ENCODE measurements at places on chromosomes 2 and 18.
A peak's percentile ranks its signal among the peaks of the same experiment; 100 is the strongest.

DNA sequence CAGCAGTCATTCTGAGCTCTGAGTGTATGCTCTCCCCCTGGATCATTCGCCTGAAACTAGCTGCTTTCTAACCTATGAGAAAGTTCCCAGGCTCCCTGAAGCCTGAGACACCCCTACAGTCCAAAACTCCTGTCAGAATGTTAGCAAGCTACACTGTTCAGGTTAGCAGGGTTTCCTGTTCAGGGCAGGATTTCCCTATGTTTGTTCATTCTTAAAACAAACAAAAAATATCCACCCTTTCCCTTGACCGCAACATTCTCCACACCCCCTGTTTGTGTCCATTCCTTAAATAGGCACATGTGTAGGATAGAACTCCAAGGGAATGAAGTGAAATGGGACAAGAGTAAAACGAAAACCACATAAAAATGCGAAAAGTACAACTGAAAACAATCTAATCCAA, 83.1 kb downstream of the KLF7 start:
- DNase-seq = no peak

- DNase-seq = peak; percentile 68
These were observed 95.6 kb upstream of the THOC1 start for GRCh38 chr18:363301-364085.

DNA sequence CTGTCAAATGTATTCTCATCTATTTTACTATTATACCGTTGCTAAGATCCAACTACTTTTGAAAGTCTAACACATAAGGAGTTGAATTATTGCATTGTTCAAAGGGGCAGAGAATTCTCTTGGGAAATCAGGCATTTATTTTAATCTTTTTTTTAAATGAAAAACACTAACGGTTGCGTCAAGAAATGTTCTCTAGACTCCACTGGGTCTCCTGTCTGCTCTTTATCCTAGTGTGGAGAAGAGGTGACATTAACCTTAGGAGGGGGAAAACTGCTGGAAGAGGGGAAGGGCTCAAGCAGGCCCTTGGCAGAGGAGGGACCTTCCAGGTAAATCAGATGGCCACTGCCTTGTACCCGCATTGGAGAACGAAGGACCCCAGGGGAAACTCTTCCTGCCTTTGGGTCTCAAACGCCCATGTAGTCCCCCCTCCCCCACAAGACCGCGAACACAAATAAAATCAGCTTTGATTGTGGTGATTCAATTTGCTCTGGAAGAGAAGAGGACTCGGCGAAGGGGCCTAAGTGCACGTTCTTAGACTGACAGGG, 1.1 kb upstream of the APCDD1 start:
- DNase-seq = no peak

DNA sequence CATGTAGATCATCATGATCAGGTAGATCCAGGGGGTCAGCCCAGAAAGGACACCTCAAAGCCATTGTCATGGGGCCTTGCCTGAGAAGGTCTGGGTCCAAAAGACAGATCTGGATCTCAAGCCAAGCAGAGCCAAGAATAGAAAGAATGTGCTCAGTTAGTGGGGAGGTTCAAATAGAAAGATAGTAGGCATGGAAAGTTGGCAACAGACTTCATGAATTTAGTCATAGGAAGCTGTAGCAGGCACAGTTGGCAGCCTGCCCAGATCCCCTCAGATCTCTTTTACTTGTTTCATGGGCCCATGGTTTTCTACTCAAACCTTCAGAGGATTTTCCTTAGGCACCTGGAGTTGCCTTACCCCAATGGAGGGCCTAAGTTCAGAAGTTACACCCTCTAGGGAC, 767.0 kb downstream of the SLC4A3 start:
- DNase-seq = peak; percentile 5

- no peak for DNase-seq
These were observed 5.0 kb downstream of the B3GNT2 start for GRCh38 chr2:62200868-62201267.

- DNase-seq = no peak
These were observed 760.3 kb upstream of the SOX11 start for GRCh38 chr2:4931721-4932365.

DNA sequence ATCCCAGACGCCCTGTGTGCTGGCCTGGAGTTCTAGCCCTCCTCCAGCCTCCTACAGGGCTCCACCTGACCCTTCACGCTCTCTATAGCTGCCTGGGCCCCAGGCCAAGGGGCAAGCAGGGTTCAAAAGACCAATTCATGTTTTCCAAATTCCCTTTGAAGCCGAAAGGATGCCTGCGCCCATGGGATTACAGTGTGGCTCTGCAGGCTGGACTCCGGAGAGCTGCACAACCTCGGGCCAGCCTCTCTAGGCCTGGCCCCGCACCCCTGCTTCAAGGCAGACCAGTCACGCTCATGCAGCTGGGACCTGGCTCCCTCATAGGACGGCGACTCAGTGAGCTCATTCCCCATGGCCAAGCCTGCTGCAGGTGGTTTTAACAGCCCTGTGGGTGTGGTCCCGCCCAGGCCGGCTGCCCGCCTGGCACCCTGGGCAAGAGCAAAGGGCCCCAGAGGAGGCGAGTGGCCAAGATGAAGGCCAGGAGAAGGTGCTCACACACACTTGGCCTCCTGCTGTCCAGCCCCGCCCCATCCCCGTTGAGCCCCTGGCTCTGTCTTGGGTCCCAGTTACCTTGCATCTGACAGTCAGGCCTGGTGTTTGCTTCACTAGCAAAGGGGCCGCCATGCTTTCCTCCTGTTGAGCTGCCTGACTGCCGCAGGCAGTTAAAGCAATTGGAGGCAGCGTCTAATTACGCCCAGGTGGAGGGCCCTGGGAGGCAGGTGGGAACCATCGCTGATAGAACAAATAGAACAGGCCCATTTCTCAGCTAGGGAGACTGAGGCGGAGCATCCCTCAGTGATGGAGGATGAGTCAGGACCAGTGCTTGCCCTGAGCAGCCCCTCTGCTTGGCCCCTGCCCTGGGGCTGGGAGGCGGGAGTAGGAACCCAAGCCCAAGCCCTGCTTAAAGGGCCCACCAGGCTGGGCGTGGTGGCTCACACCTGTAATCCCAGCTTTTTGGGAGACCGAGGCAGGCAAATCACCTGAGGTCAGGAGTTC, 56.9 kb downstream of the SMAD7 start:
- no peak for DNase-seq

GRCh38 chr2:190121971-190122370, 59.4 kb upstream of the MSTN start:
- peak; percentile 56 for DNase-seq

- no peak for DNase-seq
These were observed 30.9 kb downstream of the NOL10 start for GRCh38 chr2:10658914-10659257.

DNA sequence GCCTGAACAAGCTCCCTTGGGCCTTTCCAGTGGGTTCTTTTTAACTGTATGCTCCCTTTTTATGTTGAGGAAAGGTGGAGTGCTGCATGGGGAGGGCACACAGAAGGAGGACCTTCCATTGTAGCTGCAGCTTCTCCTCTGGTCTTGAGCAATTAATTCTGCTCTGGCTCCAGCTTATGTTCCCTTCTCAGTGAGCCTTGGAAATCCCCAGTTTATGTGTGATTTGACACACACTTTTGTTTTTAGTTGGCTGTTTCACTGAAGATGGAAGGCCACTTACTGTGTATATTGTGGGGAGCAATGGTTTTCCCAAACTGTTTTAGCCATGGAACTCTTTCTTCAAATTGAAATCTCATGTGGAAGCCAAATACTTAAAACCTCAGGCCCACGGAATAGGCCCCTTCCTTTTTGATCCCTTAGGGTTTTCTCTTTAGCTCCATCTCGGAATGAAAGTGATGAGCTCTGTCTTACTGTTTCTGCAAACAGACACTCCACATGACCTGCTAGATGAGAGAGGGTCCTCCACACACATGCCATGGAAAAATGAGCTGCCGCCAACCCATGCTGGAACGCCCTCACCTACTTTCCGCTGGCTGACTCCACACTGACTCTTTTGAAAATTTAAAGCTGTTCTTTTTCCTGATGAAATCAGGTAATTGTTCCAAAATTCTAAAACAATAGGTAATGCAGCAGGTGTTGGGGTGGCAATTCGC, 280.9 kb upstream of the SIX2 start:
- DNase-seq = no peak

GRCh38 chr2:129891341-129892320, 87.8 kb upstream of the RAB6C start:
- DNase-seq = no peak

DNA sequence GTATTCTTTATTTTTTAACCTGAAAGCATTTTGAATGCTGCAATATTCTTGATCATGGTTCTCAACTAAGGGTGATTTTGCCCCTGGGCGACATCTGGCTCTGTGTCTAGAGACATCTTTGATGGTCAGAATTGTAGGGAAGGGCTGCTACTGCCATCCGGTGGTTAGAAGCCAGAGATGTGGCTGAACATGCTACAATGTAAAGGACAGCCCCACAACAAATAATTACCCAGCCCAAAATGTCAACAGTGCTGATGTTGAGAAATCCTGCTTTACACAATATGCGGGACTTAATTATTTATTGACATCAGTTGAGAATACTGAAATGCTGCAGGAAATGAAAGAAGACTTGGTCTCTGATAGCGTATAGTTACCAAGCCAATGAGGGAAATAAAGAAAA, 37.5 kb upstream of the SERPINB2 start:
- peak; percentile 77 for DNase-seq

DNA sequence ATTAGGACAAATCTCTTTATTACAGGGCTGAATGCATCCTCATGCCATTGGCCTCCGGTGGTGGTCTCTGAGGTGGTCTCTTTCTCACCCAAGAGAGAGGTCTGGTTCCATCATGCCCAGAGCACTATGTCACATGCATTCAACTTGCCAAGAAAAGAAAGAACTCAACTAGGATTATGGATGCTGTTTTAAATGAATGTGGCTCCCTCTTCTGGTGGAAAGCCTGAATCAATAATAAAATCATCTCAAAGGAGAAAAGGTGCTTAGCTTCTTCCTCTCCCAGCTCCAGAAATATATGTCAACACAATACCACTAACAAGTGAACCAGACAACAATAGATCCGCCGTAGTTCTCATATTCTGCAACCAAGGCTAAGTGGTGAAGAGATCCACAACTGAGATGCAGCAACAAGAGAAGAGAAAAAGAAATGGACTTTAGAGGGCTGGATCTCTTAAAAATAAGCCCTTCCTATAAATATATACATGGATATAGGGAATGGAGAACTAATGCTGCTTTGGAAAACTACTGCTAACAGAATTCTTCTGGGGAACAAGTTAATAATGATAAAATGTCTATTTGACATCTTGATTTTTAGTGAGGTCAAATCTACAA, 396.8 kb downstream of the NCKAP5 start:
- DNase-seq = peak; percentile 64

DNA sequence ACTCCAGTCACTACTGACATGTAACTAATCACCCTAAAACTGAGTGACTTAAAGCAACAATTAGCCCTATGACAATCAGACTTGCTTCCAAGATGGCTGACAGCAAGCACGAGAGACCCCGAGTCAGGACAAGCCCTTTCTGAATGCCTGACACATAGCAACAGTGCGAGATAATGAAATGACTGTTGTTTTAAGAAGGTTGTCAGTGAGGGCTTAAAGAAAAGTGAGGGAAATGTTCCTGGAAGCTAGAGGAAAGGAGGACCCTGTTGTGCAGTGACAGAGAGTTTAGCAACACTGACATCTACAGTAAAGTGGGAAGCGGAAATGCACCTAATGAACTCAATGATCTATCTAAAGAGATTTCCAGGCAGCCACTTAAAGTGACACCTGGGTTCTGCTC, 163.1 kb downstream of the STK39 start:
- DNase-seq = no peak

- no peak for DNase-seq
These were observed 101.1 kb upstream of the PID1 start for GRCh38 chr2:229372207-229372606.

- DNase-seq = no peak
These were observed 26.6 kb upstream of the ANKRD62 start for GRCh38 chr18:12066910-12067511.

- DNase-seq = peak; percentile 96
These were observed at the start of the genes FAM228B and PFN4 for GRCh38 chr2:24123195-24123921. Gene FAM228B, plus strand, starts transcription at chr2:24123469. Its CDS starts 893 bp downstream, at chr2:24124362. Gene PFN4, minus strand, starts transcription at chr2:24123334. Its CDS starts 799 bp downstream, at chr2:24122535.

- no peak for DNase-seq
These were observed 113.1 kb upstream of the GPC1 start for GRCh38 chr2:240322231-240322955.

DNA sequence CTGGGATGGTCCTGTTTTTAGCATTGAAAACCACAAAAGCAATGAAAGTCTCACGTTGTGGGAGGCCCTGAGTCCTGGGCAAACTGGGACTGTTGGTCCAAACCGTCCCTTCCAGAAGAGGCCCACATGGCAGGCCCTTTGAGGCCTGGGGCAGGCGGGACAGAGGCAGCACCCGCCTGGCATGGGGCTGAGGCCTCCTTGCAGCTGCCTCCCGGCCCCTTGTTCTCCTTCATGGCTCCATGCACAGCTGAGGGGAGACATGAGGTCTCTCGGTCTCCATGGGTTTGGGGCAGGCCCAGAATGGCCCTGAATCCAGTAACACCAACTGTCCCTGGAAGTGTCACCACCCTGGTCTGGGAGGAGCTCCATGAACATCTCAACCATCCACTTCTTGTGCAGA, 61.9 kb downstream of the RRM2 start:
- no peak for DNase-seq

- no peak for DNase-seq
These were observed 42.9 kb downstream of the ADI1 start for GRCh38 chr2:3476321-3476984.

GRCh38 chr18:6775702-6776101, 46.2 kb downstream of the ARHGAP28 start:
- no peak for DNase-seq

GRCh38 chr2:221064058-221064854, 507.8 kb downstream of the EPHA4 start:
- DNase-seq = no peak

GRCh38 chr2:174748948-174749347, 15.3 kb downstream of the CHRNA1 start:
- DNase-seq = peak; percentile 76

DNA sequence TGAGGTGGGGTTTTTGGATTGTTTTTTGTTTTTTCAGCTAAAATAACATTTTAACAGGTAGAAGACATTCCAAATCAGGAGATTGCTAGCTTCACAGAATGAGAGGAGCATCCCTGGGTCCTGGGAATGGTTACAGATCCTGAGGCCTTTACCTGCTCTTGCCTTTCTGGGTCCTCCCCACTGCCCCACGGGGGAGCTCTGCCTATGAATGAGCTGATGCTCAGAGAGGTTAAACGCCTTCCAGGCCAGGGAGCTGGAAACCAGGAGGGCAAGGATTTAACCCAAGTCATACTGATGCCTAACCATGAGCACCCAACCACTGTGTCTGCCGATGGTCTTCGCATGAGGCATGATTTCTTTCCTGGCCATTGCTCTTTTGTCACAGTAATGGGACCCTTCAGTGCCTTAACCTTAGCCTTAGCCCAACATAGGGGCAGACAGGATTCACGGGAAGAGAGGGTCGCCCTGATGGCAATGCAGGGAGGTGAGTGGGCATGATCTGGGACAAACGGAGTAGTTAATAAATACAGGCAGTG, 16.1 kb downstream of the MOCOS start:
- DNase-seq = no peak

DNA sequence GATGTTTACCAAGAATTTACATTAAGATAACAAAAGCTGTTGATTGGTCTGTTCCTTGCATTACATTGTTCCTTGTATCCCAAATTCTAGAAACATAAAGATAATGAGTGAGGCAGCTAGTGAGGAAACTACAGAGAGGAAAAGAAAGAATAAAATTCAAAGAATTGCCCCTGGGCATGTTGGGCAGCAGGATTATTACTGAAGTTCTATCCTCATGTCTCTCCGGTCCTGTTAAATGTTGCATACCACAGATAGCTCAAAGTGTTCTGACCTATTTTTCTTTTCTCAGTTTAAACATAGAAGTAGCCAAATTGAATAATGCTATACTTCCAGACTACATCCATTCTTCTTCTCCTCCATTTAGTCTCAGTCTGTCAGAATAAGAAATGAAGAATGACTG, 58.2 kb upstream of the DYNC1I2 start:
- DNase-seq = no peak
